ENCODE measurements at places on chromosomes 12 and 14.

DNA sequence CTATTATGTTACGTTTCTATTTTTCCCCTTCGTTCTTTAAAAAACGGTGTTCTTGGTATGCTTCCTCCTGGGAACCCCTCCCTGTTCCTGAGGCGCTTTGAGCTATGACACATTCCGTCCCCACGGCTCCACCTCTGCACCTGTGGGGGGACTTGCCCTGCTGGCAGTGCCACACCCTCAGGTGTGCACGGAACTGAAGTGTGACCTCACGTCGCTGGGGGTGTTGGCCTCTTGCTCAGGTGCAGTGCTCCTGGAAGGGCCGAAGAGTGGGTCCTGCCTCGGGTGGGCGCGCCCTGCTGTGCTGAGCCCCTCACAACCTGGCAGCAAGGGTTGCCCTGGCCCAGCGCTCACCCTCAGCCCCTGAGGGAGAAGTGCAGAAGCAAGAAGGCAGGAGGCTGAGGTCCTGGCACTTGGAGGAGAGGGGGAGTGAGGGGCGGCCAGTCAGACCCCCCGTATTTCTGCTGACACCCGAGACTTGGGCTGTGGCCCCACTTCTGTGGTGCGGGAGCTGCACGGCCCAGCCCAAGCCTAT is 4.9 kb downstream of the AMN start:
- no peak for DNase-seq

DNA sequence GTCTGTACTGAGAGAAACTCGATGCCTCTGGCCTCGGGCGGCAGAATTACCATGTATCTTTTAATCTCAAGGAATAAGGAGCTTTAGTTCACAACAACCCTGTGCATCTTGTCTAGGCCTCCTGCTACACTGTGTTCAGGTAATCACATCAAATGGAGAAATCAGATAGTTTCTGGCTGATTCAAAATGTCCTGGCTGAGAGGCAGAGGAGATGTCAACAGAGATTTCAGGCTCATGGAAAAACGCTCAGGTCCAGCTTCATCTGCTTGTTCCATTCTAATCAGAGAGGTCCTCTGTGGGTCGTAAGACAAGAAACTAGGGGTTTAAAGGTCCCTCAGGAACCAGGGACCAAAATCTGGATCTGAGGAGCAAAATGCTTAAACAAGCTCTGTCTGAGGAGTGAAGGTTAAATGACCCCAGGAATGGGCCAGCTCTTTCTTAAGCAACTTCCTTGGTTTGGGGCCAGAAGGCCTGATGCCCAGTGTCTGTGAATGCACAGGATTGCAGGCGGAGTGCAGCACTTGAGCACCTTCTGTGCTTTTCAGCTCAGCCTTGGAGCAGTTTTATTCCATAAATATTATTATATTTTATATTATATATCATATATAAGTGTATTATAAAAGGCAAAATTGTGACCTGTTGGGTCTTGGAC is 170.2 kb upstream of the PRICKLE1 start:
- DNase-seq = no peak

DNA sequence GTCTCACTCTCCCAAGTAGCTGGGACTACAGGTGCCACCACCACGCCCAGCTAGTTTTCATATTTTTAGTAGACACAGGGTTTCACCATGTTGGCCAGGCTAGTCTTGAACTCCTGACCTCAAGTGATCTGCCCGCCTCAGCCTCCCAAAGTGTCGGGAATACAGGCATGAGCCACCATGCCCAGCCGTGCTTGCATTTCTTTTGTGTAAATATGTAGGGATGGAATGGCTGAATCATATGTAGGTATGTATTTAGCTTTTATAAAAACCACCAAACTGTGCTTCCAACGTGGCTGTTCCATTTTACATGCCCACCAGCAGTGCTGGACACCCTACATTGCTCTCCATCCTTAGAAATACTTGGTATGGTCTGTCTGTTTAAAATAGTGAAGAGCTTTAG is 32.8 kb upstream of the CLMN start:
- no peak for DNase-seq

DNA sequence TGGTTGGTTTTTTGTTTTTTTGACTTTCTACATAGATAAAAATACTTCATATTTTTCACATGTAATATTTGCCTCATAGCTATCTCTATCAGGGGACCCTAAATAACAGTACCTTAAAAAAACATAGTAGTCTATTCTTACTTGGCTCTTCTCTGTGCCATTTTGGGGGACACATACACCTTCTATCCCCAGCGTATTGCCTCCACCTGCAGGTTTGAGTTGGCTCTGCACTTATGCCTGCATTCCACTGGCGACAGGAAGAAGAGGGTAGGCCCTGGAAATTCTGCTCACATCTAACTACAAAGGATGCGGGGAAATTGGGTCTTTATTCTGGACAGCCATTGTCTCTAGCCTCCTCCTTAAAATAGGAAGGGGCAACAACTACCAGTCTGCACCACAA is 13.8 kb upstream of the IFI27L2 start:
- DNase-seq = no peak

DNA sequence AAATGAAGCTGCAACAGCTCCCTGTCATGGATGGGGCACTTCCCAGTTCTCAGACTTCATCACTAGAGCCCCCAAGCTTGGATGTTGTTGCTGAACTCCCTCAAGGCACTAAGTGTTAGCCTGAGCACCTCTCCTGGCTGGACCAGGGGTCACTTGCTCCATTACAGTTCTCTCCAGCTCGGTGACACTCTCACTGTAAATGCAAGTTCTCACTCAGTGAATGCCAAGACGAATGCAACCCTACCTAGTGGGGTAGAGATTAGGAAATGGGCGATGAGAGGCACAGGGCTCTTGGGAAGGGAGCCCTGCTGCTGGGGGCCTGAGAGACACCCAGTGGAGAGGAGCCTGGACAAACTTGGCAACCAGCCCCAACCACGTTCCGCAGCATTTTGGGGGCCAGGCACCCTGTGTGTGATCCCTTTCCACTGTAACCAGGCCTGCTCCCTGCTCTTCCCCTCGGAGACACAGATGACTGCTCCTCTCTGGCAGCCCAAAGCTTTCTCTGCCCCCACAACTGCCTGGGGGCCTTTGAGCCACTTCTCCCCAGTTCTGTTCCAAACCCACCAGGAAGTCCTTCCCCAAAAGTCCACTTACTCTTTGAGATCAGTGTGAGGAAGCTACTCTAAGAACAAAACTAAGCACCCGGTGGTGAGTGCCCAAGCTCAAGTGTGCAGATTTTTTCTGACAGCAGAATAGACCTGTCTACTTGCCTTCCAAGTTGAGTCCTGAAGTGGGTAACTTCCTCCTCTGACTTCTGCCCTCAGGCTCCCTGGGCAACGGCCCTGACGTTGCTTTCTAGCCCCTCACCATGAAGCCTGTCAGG is 8.0 kb upstream of the SELPLG start:
- DNase-seq = no peak

DNA sequence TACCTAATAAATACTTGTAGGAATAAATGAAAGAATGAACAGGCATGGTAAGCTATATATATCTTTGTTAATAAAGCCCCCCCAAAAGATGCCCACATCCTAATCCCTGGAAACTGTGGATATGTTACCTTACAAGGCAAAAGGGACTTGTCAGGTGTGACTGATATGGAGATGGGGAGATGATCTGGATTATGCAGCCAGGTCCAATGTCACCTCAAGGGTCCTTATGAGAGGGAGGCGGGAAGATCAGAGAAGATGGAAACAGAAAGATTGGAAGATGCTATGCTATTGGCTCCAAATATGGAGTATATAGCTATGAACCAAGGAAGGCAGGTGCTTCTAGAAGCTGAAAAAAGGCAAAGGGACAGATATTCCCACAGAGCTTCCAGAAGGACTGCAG is 3.4 kb downstream of the RBM19 start:
- no peak for DNase-seq

DNA sequence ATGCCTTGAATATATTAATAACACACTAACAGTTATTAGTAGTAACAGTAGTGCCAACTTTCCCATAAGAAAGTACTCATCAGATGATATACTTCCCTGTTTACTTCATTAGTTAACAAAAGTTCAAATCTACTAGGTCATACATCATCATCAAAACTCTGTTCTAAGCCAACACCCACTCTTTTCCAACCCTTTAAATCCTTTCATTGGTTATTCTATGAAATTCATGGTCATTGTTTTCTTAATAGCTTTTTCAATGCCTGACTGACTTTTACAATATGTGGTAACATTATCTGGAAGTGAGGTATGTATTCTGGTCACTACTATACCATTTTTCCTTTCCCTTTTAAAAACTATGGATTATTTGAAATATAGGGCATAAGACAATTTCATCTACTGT is 9.7 kb downstream of the NTS start:
- DNase-seq = no peak

- DNase-seq = no peak
These were observed 14.4 kb upstream of the FIGNL2 start for GRCh38 chr12:51862947-51863346.

- no peak for DNase-seq
These were observed 26.9 kb downstream of the MDM1 start for GRCh38 chr12:68305278-68305677.

DNA sequence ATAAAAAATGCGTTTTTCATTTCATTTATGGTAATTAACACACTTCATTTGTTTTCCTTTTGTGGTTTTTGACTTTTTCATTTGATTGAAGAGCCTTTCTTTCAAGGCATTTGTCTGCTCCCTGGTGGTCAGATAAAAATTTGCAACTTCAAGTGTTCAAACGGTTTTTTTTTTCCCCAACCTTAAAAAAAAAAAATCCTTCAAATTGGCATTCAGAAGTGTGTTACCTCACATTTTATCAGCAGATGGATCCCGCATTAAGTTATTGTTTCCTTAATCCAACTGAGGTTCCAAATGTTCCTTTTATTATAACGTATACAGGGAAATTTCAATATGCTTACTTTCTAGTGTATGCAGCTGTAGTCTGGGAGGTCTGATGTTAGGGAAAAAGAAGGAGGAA is 47.2 kb downstream of the MYF5 start:
- no peak for DNase-seq

- no peak for DNase-seq
These were observed 3.5 kb downstream of the TBPL2 start for GRCh38 chr14:55436931-55437330.

DNA sequence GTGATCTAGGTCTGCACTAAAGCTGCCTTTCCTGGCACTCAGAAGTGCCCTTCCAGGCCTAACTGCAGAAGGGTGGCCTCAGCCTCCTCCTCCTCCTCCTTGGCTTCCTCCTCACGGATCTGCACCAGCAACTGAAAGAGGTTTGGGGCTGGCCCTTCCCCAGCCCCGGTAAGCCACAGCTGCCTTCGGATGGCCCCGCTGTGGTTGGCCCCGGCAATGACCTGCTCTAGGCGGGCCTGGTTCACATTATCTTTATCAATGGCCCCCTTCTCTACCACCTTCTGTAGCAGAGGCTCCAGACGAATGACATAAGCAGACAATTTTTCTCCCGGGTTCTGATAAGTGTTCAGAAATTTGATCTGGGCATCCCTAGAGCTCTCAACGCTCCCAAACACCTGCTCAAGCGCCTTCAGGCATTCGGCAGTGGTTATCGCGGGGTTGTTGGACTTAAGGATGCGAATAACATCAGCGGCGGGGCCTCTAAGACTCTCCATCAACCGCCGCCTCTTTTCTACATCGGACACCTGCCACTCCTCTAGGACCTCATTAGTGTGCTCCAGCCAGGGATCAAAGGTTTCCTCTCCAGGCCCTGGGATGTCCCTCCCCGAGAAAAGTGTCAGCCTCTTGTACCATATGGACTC is 1.5 kb downstream of the PNMA1 start:
- DNase-seq = peak; percentile 30

GRCh38 chr12:4172999-4173398 is 100.6 kb upstream of the CCND2 start:
- no peak for DNase-seq

DNA sequence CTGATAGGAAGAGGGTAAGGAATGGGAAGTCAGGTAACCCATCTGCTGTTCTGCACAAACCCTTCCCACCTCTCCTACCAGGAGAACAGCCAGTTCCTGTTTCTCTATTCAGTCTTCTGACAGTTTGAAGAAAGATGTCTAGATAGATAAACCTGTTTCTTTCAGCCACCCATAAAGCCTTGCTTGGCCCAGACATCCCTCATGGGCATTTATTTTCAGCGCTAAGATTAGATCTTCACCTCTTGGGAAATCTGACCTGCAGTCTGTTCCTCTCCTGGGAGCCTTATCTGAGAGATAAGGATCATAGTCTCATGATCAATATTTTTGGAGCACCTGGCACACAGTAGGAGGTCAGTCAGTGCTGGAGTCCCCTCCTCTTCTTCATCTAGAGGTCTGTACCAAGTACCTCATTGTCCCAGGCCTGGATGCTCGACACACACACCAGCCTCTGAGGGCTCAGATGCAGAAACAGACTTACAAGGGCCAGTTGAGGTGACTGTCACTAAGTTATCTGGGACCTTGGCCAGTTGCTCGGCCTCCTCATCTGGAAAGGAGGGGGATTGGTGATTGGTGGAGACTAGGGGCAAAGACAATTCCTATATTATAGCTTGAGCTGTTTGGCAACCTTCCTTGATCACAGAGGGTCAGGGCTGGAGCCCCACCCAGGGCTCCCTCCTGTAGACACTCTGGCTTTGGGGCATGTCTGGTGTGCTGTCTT is 18.2 kb downstream of the ACVRL1 start:
- no peak for DNase-seq

- no peak for DNase-seq
These were observed 53.1 kb upstream of the KCNA1 start for GRCh38 chr12:4856596-4856995.

DNA sequence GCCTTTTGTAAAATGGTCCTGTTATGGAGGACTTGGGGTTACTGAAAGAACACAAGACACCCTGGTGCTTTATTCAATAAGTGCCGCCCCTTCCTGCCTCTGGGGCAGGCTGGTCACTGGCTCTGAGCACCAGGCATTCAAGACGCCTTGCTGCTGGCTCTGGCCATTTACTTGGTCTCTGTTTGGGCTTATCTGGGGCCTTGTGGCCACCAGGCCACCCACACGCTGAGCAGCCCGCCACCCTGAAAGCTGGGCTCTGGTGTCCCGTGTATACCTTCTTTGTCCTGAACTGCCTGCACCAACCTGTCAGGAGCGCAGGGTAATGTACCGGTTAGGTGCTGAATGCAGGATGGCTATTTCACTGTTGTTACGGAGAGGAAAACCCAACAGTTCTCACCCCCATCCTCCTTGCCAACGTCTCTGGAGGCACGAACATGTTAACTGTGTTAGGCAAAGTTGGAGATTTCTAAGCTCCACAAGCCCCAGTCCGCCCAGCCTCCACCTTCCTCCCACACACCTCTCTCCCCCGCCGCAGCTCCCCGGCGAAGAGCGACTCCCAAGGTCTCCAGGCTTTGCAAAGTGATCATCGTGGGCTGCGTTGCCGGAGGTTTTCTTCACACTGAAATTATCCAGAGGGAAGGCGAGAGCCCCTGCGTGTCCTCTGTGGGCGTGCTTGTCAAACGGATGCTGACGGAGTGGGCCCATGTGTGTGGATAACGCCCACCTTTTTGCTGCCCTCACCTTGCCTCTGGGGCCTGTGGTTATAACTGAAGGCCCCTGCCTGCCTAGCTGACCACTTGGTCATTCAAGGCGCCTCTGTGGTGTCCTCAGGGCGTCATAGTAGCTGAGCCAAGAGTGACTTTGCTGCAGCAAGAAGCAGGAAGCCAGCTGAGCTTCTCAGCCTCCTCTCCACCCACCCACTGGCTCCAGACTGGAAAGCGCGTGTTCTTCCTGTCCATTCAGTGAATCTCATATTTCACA is 18.8 kb upstream of the BEGAIN start:
- DNase-seq = no peak

- no peak for DNase-seq
These were observed 6.8 kb downstream of the OR11G2 start for GRCh38 chr14:20197459-20197858.

GRCh38 chr12:447141-447540 is 12.6 kb upstream of the B4GALNT3 start:
- no peak for DNase-seq
